Activated CD4-positive, alpha-beta T cell treated with anti-CD3 and anti-CD28 coated beads, Interleukin-2, amount 10 ng/mL, durations not matched to agents 24 days and 14 days (primary cell): ENCODE measurements at places on chromosomes 13 and 19. TPM values are rescaled to one million over a fixed set of nuclear protein-coding genes. Genes with fewer than 3 reads are reported as not detected.

Gene CCL25
- not detected in 2 replicates for total RNA-seq

Gene CILP2
- 0.14 TPM in 2 replicates for total RNA-seq

DNA sequence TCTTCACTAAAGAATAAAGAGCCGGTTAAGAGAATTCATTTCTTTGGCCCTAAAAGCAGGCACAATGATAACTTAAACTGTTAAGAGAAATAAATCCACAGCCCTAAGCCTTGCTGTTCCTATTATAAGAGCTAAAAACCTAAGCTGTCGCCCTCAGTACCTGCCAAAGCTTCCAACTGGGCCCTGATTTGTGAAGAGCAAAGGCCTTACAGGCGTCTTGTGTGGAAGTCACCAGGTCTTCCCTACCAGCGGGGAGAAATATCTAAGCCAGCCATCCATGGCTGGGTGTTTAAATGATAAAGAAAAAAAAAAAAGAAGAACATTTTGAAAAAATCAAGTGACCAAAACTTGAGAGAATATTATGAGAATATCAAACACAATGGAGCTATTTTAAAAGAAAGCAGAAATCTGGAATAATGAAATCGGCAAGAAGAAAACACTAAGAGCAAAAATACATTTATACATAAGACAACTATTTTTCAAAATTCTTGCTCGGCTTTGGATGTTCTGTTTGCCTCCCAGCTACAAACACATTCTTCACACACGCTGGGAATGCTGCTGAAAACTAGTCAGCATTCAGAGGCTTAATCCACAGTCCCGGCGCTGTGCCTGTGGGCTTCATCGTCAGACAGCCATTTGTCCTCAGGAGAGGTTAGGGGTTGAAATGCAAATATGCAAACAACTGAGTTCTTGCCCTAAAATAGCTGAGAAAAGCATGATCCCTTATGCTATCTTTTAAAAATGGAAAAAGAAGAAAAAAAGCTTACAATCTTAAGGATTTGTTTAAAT is 89.8 kb upstream of the LSM14A start:
- peaks cover 7% of the 10 kb centered on the region for H3K27me3 ChIP-seq
- no peak overlapping the region for H3K27ac ChIP-seq
- H3K4me3 ChIP-seq: no peak overlapping the region
- no peak for DNase-seq

Gene CAPS
- total RNA-seq: 4.0 and 4.1 TPM in 2 replicates

DNA sequence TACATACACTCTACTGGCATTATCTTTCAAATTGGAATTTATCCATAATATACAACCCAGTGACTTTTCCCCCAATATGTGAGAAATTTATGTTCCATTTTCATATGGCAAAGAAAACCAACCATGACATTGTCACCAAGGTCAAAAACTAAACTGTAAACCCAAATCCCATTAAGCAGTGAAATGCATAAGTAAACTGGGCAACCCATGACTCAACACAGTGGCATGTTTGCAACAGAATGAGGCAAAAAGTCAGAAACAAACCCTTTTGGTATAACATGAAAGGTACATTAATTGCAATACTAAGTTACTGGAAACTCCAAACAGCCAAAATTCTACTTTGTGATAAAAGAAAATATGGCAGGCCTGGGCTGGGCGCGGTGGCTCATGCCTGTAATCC is 4.9 kb downstream of the ZNF878 start:
- no peak for DNase-seq
- H3K27ac ChIP-seq: no peak overlapping the region
- H3K27me3 ChIP-seq: peaks cover 2% of the 10 kb centered on the region
- peaks cover 19% of the 10 kb centered on the region for H3K36me3 ChIP-seq
- H3K4me1 ChIP-seq: peaks cover 4% of the 10 kb centered on the region
- no peak overlapping the region for H3K4me3 ChIP-seq

- no peaks in the 10 kb centered on the region for H3K27me3 ChIP-seq
- peaks cover 9% of the 10 kb centered on the region for H3K36me3 ChIP-seq
- peaks cover 3% of the 10 kb centered on the region for H3K4me1 ChIP-seq
- no peak overlapping the region for H3K4me3 ChIP-seq
These were observed 105.5 kb downstream of the KDM4B start for GRCh38 chr19:5074407-5074806.

Gene ZNF225
- total RNA-seq: 2.7 and 3.2 TPM in 2 replicates

Gene DACT3
- total RNA-seq: 3.2 and 3.7 TPM in 2 replicates

Gene ENOX1
- 0.07 and 0.14 TPM in 2 replicates for total RNA-seq

DNA sequence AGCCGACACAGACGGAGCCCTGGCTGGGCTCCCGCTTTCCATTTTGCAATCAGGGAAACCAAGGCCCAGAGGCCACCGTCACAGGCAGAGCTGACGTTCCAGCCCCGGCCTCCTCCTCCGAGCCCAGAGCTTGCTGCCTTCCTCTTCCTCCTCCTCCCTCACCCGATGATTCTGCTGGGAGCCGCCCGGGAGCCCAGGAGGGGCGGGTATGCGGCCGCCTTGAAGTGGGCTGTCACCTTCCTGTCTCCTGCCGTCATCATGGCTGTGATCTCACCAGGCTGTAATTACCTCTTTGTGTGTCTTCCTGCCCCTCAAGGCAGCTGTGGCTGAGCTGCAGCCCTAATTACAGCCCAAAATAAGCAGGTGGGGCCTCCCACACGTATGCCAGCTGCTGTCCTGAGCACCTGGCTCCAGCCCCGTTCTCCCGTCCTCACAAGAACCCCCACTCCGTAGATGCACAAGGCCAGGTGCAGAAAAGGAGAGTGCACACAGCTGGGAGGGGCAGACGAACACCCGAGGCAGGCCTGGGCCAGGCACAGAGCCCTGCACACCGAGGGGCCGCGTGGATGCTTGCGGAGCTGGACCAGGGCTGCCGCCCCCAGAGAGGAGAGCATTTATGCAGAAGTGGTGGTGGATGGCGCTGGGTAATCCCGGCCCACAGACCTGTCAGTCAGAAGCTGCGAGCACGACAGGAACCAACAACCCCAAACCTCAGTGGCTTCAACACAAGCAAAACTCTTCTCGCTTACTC is 4.0 kb downstream of the TPGS1 start:
- H3K36me3 ChIP-seq: peaks cover 7% of the 10 kb centered on the region
- H3K4me1 ChIP-seq: peaks cover 37% of the 10 kb centered on the region
- no peaks in the 10 kb centered on the region for H3K27me3 ChIP-seq
- peak overlapping the region; percentile 90 for H3K4me3 ChIP-seq

Gene NCR1
- total RNA-seq: not detected in 2 replicates

Gene KASH5
- 0.24 TPM in 1 of 2 replicates, not detected in the other for total RNA-seq
